ENCODE measurements at places on chromosomes 13 and 19.

DNA sequence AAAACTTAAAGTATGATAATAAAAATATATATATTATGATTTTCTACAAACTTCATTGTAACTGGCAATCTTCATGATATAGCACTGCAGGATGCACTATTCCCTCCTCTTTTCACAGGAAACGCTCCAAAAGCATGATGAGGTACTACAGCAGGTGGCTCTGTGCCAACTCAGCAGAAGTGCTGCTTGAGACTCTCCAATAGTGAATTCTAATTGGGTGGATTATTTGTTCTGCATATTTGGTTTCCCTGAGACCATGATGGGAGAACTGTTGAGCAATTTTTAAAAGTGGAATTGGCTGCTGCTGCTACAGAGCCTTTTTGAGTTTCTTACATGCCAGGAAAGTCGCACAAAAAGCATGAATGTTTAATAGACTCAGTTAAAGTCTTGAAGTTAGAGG, 1782.4 kb upstream of the PCDH20 start:
- peak; percentile 72 for DNase-seq

GRCh38 chr13:29543230-29544215, 52.0 kb downstream of the SLC7A1 start:
- peak; percentile 52 for DNase-seq

- no peak for DNase-seq
Observed at GRCh38 chr19:18435178-18435841, 2.6 kb downstream of the ISYNA1 start.

DNA sequence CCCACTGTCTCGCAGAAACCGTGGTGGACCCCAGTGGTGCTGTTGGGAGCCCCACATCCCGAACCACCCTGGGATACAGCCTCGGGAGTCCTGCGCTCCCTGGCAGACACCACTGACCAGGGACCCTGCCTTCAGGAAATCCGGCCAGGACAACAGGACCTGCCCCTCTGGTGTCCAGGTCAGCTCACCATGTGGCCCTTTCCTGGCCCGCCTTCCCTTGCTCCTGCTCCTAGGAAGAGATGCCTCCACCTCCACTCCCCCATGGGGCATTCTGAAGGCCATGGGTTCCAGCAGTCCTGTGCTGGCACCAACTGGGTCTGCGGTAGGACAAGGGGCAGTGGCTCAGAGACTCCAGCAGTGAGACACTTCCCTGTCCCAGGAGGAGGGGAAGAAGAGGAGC, 22.5 kb upstream of the SLC7A10 start:
- no peak for DNase-seq

GRCh38 chr19:16037424-16038195, 38.7 kb upstream of the TPM4 start:
- no peak for DNase-seq

DNA sequence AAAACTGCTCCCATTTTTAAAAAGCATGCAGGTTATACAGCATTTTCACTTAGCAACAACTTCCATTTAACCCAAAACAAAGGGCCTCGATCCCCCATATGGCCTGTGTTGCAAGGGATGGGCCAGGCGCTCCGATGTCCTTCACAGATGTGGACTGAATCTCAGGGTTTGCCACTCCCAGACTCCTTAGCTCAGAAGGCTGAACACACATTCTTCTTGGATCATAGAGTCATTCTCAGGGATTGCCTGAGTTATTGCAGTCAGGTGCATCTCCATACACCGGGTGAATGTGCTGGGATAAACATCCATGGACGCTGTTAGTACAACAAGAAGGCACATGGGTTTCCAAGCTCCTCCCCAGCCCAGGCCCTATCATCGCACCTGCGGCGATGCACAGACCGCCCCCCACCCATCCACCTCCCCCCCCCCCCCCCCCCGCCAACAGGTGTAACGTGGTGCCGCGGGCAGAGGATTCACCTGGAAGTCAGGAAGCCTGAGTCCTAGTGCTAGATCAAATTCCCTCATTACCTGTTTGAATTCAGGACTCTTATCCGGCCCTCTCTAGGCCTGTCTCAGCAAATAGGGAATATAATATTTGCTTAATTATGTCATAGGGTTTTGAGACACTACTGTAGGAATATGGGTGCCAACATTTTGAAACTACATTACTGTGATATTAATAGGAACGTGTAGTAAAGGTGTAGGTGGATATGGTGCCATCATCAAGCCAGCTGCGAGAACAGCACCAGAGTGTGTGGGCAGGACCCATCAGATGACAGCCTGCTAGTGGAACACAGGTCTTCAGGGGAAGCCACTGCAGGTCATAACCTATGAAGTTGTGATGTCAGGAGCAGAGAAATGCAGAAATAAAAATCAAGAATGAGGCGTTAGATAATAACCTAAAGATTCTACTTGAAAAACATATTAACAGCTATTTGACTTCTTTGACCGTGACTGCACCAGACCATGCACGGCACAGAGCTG, 110.9 kb downstream of the SACS start:
- no peak for DNase-seq
